Stimulated activated CD8-positive, alpha-beta memory T cell treated with anti-CD3 and anti-CD28 coated beads, Interleukin-15, amount 100 ng/mL, for 48 hours (primary cell): ENCODE measurements at places on chromosomes 5 and 9.
A peak's percentile ranks its signal among the peaks of the same experiment; 100 is the strongest.

DNA sequence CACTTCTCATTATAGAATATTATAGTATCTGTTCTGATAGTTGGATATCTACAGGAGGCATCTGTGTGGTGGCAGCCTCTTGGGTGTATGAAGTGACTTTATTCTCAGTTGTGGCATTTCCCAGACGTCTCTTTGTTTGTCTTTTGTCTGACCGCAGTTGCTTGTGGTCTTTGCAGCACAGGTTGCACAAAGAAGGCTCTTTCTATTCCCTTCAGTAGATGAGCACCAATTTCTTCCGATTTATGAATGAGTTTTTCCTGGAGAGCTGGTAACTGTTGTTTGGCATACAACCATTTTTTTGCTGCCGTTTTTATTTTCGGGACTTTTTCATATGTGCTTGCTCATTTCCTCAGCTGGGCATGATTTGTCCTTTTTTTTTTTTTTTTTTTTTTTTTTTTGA, 56.4 kb upstream of the MYO10 start:
- DNase-seq, result no peak

GRCh38 chr5:132176987-132177386, 50.7 kb downstream of the P4HA2 start:
- no peak for DNase-seq

- no peak for DNase-seq
Observed at GRCh38 chr5:122153774-122154173, 24.4 kb downstream of the ZNF474 start.

DNA sequence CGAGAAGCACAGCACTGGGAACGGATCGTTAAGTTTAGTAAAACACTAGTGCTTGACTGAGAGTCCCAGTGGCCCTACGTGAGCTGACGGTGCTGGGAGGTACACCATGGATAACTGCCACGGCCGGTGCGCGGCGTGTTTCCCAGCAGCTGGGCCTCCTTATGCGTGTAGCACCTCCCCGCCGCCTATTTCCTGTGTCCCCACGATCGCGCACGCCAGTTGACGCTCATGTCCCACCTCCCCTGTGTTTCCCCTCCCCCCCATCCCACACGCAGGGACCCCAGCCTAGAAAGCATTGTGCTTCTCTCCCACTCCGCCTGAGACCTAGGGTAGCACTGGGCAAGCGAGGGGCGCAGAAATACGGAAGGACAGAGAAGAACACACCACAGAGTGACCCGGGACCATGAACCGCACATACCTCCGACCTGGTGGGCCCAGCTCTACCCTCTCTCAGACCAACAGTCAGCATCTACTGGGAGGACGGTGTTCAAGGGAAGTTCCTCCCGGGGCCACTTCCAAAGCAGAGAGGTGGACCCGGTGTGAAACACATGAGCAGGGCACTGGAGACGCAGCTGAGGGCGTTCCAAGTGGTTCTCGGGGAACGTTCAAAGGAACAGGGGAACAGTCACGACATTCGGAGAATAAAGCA, 45.6 kb downstream of the DBH start:
- DNase-seq, result no peak

DNA sequence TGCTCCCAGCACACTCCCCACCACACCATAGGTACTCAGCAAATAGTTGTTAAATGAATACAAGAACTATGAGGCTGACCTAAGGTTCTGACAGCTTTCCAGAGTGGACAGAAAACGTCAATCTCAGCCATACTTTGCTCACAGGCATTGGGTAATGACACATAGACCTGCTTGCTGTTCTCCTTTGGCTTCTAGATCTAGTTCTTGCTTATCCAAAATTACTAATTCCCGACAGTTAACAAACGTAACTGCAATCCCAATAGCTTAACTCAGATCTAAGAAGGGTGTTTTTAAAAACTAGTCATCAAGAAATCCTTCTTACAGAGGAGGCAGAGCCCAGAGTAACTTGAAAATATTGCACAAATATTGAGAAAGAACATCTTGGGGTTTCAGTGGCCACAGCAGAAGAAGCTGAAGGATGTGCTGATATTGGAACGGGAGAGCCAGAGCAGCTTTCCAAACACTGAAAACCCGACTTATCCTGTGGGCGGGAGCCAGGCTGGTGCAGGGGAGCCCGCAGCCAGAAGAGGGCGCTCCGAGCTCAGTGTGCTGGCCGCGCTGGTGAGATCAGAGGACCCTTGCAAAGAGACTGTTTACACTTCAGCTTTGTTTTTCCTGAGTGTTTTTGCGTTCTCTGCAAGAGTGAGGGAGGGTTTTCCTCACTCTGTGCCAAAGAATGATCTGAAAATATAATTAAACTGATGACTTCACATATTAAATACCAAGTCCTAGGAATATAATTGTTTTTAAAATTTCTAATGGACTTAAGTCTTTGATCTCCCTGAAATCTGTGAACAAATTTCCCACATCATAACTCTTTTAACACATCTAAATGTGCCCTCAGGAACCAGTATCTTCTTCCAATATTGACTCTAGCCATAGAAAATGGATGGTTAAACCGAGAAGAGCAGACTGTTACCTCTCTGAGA, 30.3 kb downstream of the FGF1 start:
- peak; percentile 53 for DNase-seq

DNA sequence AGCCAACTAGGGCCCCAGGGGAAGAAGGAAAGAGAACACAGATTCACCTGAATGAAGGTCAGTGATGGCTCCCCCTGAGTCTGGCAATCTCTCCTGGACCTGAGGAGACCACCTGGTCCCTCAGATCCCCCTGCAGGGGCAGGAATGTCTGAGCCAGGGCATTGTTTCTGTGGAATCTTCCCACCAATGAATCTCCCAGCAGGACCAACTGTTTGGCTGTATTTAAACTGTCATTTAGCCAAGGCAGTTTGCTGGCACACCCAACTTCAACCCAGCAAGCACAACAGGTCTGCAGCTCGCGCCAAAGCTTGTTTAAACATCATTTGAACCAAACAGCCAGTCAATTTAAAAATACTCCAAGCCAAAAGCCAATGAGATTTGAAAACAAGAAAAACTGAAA, 92.6 kb downstream of the SH3TC2 start:
- no peak for DNase-seq
